ENCODE measurements at places on chromosomes 13 and 19.
A peak's percentile ranks its signal among the peaks of the same experiment; 100 is the strongest.

- no peak for DNase-seq
These were observed 15.9 kb upstream of the IGLON5 start for GRCh38 chr19:51295382-51296126.

DNA sequence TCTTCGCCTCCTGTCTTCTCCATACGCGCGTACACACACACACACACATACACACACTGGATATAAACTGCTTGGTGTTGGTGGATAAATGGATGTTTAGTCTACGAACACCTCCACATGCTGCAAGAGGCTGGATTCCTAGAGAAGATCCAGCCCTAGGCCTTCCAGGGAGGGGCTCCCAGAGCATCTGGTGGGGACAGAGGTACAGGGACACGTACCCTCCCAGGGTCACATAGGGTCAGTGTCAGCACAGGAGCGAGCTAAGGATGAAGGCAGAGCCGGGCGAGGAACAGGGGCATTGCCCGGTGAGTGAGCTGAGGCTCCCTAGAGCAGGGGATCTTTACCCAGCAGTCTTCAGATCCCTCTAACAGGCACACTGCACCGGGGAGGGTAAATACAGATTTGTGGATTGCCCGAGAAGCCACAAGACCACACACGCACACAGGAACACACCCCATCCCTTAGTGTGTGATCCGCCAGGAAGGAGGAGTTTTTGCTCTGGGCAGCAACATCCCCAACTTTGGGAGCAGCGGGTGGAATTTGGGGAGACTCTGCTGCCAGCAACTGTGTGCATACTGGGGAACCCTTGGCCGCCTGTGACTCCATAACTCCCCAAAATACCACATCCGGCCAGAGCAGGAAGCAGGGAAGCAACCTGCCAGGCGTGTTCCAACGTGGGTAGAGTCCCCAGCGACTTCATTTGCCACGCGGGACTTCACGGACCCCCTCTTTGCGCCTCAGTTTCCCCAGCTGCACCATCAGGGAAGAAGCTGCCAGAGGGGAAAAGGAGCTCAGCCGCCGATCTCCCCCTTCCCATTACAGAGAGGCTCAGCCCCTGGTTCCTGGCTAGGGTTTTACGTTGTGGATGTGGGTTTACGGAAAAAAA, 5.8 kb upstream of the TLE2 start:
- DNase-seq, result peak; percentile 45

DNA sequence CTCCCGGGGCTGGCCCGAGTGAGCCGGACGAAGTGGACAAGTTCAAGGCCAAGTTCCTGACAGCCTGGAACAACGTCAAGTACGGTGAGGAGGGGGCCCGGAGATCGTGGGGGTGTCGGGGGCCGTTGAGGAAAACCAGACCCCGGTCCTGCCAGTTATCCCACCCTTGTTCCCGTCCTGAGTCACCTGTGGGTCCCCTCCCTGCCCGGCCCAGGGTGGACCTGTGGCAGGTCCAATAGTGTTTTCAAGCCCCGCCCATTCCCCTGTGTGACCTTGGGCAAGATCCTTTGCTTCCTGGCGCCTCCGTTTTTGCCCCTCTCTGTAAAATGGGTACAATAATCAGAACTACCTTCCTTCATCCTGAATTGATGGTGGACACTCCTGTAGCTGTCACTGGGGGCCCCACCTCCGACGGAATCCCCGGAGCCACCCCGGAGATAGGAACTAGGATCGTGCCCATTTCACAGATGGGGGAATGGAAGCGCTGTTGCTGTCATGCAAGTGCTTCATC, 593 bp downstream of the ATG4D start:
- peak; percentile 72 for DNase-seq

DNA sequence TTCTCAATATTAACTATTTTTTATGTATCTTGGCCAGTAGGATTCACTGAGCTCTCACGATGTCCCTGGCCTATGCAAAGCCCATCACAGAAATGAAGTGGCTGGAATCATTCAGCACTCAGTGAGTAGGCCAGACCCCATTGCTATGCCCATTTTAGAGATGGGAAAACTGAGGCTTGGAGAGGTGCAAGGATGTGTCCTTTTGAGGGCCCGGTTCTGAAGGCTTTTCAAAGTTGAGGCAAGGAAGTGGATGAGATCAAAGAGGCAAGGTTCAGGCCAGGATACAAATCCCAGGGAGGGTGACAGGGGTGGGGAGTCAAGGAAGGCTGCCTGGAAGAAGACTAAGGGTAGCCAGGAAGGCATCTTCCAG, 18.7 kb upstream of the ERCC1 start:
- DNase-seq, result no peak

GRCh38 chr19:40279120-40279551, 6.0 kb downstream of the AKT2 start:
- DNase-seq, result no peak

DNA sequence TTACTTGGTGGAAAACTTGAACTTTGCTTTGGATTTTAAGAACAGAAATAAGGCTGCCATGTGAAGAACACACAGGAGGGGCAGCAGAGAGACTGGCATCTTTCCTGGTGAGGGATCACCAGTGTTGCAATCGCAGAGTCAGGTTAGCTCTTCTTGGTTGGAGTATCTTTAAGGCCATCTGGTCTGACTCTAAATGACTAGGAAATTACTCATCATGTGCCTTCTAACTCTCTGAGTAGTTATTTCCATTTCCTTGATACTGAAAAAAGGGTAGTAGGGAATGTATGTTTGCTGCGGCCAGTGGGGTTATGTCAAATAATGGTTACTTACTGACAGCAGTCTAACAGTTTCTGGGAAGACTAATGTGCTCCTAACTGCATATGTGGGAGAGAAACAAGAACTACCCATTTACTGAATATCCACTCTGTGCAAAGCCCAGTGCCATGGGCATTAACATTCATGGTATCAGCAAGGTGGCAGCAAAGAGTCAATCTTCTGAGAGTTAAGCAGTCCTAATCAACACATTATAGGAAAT, 122.1 kb downstream of the COG6 start:
- DNase-seq, result no peak

GRCh38 chr13:44396701-44397580, 23.3 kb downstream of the SERP2 start:
- no peak for DNase-seq

GRCh38 chr19:17830567-17831418, 9.5 kb upstream of the INSL3 start:
- DNase-seq, result no peak

- peak; percentile 43 for DNase-seq
These were observed 35.3 kb upstream of the NPAS1 start for GRCh38 chr19:46984077-46985010.
